ENCODE measurements at places on chromosomes 3 and 15.

- no peak for DNase-seq
These were observed 19.2 kb upstream of the SYNM start for GRCh38 chr15:99085413-99086326.

- peak; percentile 62 for DNase-seq
These were observed 5.2 kb downstream of the KCTD6 start for GRCh38 chr3:58497097-58497496.

- DNase-seq: no peak
These were observed 29.3 kb upstream of the MEF2A start for GRCh38 chr15:99536422-99537040.

DNA sequence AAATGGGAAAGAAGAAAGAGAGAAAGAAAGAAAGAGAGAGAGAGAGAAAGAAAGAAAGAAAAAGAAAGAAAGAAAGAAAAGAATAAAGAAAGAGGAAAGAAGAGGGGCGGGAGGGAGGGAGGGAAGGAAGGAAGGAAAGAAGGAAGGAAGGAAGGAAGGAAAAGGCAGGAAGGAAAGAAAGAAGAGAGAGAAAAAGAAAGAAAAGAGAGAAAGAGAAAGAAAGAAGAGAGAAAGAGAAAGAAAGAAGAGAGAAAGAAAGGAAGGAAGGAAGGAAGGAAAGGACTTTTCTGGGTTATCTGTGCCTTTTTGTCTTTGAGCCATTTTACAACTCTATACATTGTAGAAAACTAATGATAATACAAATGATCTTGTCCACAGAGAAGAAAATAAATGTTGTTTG lies 136.6 kb upstream of the SMAD3 start:
- DNase-seq: no peak

DNA sequence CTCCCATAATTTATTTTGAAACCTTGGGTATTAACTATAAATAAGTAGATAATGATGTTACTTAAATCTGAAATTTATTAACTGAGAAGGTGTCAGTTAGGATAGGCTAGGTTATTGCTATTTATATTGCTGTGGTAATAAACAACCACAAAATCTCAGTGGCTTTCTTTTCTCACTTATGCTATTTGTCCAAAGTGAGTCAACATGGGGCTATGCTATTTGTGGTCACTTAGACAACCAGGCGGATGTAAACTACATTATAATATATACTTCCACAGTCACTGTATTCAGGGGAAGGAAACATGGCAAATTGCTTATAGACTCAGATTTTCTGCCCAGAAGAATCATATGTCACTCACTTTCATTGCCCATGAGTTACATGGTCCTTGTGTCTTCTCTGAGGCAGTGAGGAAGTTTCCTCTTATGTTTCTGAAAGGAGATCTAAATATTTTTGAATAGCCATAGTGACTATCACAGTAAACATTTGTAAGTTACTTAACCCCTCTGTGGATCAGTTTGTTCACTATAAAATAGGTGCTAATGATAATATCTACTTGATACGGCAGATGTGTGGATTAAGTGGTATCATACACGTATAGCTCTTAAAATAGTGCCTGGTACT lies 19.8 kb downstream of the HMG20A start:
- no peak for DNase-seq

- no peak for DNase-seq
These were observed 379.1 kb upstream of the PROK2 start for GRCh38 chr3:72163809-72164634.

- no peak for DNase-seq
These were observed 3.9 kb downstream of the PRKCD start for GRCh38 chr3:53164911-53165310.

DNA sequence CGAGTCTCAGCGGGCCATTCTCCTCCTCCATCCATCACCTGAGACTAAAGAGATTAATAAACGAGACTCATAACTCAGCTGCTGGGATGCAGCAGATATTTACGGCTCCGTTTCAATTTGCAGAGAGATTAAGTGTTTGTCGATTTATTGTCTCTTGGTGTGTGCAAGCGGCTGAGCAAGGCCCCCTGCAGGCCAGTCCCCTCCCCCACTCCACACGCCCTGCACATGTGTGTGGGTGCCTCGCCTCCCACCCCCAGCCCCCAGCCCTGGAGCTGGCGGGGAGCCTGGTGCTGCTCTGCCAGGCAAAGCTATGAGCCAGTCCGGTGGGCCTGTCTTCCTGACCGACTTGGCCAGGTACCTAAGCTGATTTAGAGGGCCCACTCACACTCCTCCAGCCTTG lies 63.0 kb downstream of the CYP11A1 start:
- peak; percentile 27 for DNase-seq

DNA sequence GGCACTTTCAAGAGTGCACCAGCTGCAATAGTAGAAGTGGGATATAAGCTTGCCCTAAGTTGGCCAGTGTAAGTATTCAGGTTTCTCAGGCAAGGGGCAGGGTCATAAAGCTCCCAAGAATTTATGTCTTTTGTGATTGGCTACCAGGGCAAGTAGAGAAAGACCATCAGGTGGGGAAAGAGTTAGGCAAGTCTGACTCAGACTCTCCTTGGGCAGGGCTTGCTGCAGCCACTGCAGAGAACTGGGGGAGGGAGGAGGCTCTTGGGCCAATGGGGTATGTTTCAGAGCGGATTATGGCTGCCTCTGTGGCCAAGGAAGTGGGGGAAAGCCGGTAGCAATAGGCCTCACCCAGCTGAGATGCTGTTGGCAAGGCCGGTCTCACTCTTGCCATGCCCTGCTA lies 44.6 kb upstream of the SLC25A36 start:
- DNase-seq: no peak

- DNase-seq: no peak
These were observed 84.8 kb upstream of the FOXB1 start for GRCh38 chr15:59918994-59919951.

- no peak for DNase-seq
These were observed 31.0 kb downstream of the FGD5 start for GRCh38 chr3:14849638-14850230.

Data from DMS79 treated with DMSO at 0.1 percent for 48 hours (cell line).